ENCODE measurements at places on chromosomes 1 and 21. TPM values are rescaled to one million over a fixed set of nuclear protein-coding genes. Genes with fewer than 3 reads are reported as not detected.
A peak's percentile ranks its signal among the peaks of the same experiment; 100 is the strongest.

DNA sequence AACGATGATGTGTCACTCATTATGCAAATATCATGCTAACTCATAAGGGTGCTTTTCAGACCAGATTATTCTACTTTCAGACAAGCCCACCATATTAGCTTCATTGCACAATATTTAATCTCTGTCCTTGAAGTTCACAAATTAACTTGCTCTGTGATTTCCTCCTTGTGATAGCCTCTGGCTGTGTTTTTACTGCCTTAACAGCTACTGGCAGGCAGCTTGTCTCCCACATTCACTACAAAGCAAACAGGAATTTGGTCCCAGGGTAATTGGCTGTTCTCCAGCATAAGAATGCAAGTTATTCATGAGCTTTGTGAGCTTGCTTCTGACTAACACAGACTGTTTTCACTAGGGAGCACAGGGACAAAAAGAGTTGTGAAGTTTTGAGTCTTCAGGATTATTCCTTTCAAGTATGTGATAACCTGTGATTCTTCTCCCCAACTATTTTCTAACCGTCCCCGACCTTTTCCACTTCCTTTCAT lies 87.9 kb upstream of the HMCN1 start:
- H3K4me1 ChIP-seq: peaks cover 20% of the 10 kb centered on the region
- H3K36me3 ChIP-seq: no peaks in the 10 kb centered on the region
- DNase-seq: peak; percentile 90
- H3K4me3 ChIP-seq: no peak overlapping the region

DNA sequence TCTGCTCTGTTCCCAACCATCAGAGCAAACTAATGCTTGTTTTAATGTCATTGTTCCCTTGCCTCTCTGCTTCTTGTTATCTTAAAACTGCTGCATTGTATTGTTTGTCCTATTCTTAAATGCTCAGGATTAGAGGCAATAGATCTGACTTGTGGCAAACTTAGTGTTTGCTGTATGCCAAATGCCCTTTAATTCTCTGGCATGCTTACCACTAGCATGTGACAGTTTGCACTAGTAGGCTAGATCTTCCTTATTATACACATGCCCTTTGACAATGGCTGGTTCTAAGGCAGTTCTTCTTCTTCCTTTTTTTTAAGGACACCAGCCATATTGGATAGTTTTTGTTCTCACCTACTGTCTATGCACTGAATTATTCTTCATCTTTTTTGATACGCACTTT lies 30.1 kb downstream of the PALMD start:
- H3K27ac ChIP-seq: no peak overlapping the region
- H3K4me1 ChIP-seq: peaks cover 4% of the 10 kb centered on the region

DNA sequence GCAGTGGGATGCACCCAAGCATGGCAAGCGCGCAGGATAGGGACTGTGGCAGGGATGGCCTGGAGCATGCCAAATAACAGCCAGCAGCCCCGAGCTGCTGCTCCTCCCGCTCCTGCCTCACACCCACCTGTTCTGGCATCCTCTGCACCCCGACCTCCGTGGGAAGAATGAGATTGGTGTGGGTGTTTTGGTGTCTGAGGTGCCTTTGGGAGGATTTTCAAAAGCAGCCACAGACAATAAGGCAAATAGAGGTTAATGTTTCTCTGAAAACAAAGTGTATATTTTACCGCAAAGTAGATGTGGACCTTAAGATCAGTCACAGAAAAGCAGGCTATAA lies 35.5 kb downstream of the IGFN1 start:
- no peak overlapping the region for H3K27ac ChIP-seq
- H3K36me3 ChIP-seq: no peaks in the 10 kb centered on the region
- H3K27me3 ChIP-seq: no peaks in the 10 kb centered on the region
- H3K4me3 ChIP-seq: no peak overlapping the region
- no peak for DNase-seq

DNA sequence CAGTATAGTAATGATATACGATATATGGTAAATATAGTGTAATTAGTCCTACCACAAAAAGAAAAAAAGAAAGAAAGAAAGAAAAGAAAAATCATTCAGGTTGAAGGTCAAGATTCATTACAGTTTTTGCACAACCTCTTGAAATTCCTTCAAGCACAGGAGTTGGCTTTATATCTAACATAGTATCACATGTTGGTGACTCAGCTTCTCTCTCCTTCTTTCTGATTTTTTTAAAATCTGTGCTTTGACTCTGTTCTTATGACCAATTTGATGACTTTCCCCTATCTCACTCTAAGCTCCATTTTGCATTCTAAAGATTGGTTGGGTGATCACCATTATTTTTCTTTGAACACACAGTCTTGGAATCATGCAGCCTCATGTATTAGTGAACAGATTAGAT lies 148.2 kb upstream of the COL11A1 start:
- H3K27me3 ChIP-seq: no peaks in the 10 kb centered on the region
- no peaks in the 10 kb centered on the region for H3K4me1 ChIP-seq
- H3K27ac ChIP-seq: no peak overlapping the region
- no peak overlapping the region for H3K4me3 ChIP-seq

DNA sequence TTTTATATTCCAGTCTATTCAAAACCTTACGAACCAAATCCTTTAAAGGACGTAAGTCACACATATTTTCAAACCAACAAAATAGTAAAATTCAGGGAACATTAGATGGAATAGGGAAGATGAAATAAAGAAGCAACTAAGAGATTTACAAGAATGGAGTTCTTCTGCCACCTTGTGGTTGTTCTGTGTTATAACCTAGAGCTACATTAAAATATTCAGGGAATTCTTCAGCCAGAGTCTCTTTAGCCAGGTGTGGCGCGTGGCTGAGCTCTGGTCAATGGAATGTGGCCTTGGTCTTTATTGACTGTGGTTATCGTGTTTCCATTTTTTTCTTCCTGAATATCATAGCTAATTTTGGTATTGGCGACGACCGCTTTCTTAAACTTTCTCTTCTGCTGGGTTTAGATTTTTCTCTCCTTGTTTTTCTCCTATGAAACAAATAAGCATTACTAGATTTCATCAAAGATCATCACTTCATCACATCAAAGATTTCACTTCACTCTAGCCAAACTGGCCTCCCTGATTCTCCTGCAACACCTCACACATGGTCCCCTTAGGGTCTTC lies 221.3 kb downstream of the MRPL39 start:
- no peak overlapping the region for H3K4me3 ChIP-seq
- no peaks in the 10 kb centered on the region for H3K4me1 ChIP-seq
- no peak overlapping the region for H3K27ac ChIP-seq
- peak; percentile 86 for DNase-seq

- no peak overlapping the region for H3K4me3 ChIP-seq
- no peak for DNase-seq
- H3K27ac ChIP-seq: no peak overlapping the region
- H3K4me1 ChIP-seq: peaks cover 24% of the 10 kb centered on the region
- no peaks in the 10 kb centered on the region for H3K36me3 ChIP-seq
Observed at GRCh38 chr1:9306006-9306405, 13.3 kb downstream of the SPSB1 start.

GRCh38 chr1:206705191-206705590 lies 20.5 kb downstream of the MAPKAPK2 start:
- H3K27ac ChIP-seq: peak overlapping the region; percentile 47
- H3K4me1 ChIP-seq: peaks cover 61% of the 10 kb centered on the region
- peak; percentile 52 for DNase-seq

DNA sequence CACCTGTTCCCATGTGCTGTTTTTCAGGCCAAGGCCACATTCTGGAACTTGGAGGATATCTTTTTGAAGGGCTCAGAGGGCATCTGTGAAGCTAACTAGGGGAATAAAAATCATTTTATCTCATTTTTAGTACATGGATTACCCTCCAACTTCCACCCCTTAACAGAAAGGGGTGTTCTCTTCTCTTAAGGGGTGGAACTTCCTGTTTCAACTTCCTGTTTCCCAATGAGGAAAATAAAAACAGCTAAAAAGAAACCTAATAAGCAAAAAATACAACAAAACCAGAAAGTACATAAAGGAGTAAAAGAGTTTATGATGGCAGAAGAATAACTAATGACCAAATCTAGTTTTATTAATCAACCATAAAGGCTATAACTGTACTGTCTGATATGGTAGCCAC lies 24.8 kb upstream of the SLC22A15 start:
- no peak for DNase-seq
- H3K27ac ChIP-seq: no peak overlapping the region
- no peaks in the 10 kb centered on the region for H3K27me3 ChIP-seq

DNA sequence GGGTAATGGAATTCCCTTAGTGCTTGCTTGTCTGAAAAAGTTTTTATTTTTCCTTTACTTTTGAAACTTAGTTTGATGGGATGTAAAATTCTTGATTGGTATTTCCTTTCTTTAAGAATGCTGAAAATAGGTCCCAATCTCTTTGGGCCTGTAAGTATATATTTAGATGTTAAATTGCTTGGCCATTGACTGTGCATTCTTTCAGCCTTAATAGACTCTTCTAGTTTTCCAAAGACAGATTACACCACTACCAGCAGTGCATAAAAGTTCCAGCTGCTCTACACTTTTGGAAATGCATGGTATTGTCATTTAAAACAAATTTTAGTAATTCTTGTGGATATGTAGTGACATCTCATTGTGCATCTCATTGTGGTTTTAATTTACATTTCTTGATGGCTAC lies 464.8 kb upstream of the USP24 start:
- H3K36me3 ChIP-seq: no peaks in the 10 kb centered on the region
- no peak overlapping the region for H3K27ac ChIP-seq
- no peaks in the 10 kb centered on the region for H3K27me3 ChIP-seq
- DNase-seq: no peak

DNA sequence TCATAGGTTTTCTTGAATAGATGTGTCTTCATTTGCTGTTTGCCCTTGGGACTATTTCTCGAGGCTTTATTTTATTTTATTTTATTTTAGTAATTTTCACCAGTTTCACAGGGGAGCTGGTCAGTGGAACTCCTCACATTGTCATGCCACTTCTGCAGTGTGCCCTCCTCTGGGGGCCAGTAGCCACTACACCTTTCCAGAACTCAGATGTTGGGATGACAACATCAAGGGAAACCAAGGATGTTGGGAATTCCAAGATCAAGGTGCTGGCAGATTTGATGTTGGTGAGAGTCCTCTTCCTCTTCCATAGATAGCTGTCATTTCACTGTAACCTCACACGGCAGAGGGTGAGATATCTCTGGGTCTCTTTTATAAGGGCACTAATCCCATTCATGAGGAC lies 35.5 kb downstream of the SLC26A9 start:
- H3K36me3 ChIP-seq: no peaks in the 10 kb centered on the region
- no peak overlapping the region for H3K4me3 ChIP-seq
- DNase-seq: peak; percentile 30
- no peaks in the 10 kb centered on the region for H3K4me1 ChIP-seq
- H3K27ac ChIP-seq: no peak overlapping the region
- H3K27me3 ChIP-seq: no peaks in the 10 kb centered on the region

Gene CNR2
- polyA plus RNA-seq: not detected

Gene WDR64
- not detected for polyA plus RNA-seq

Gene LRRC71
- polyA plus RNA-seq: not detected

Gene LRRN2
- polyA plus RNA-seq: 25.5 TPM

Gene CLDN14
- polyA plus RNA-seq: 2.2 TPM

All from hepatocyte (in vitro differentiated cells).